ENCODE measurements at places on chromosomes 6 and 20.

DNA sequence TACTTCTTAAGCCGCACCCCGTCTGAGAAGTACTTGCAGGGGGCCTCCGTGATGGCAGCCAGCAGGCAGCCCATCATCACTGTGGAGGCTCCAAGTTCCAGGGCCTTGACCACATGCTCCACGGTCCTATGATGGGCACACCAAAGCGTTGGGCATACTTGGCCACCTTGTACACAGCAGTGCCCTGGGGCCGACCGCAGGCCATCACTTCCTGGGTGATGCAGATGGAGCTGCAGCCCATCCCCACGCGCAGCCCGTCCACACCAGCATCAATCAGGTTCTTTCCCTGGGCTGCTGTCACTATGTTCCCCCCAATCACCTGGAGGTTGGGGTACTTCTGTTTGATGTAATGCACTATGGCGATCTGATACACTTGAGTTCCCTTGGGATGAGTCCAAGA is 19.8 kb upstream of the RNF144B start:
- DNase-seq: no peak

DNA sequence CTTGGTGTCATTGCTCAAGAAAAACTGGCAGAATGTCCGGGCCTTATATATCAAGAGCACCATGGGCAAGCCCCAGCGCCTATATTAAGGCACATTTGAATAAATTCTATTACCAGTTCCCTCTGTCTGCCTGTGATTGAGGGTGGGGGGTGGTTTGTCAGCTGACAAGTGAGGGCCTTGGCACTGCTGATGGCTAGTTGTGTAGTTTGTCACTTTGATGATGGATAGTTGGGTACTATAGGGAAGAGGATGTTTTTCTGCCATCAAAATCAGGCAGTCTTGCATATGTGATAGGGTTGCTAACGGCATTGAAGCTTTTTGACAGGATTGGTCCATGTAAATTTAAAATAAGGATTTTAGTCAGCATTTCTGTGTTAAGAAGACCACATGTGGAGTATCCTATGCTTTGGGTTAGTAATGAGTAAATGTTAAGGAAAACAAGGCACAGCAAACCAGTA is 2.5 kb downstream of the RPL10A start:
- DNase-seq: no peak

DNA sequence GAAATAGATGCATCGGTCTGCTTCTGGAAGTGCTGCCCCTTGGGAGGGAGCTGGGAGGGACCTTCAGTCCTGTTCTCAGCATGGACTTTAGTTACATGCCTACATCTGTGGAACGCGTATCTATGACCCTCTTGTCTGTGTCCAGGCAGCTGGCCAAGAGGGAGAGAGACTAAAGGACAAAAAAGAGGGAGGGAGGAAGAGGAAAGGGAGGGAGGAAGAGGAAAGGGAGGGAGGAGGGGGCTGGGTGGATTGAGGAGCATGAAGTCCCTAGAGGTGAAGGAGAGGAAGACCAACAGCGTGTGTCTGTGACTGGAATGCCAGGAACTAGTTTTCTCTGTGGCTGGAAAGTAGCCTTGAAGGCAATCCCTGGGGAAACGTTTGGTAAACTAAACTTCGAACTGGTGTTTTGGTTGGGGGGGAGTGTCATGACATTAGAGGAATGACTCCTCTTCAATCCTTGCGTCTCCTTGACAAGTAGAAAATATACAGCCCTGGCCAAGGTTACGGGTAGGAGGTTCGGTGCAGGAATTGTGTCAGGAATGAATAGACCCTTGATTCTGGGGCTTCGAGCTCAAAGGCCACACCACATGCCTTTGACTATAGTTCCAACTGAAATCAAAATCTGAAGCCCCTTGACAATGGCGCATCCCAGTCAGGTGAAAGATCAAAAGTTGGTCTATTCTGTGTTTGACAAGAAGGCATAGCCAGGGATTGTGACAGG is 52.0 kb upstream of the PLEKHG1 start:
- DNase-seq: peak; percentile 73

- DNase-seq: no peak
Observed at GRCh38 chr6:14194976-14195375, 77.4 kb downstream of the CD83 start.

GRCh38 chr6:52731719-52732118 is 31.6 kb downstream of the GSTA2 start:
- DNase-seq: no peak

GRCh38 chr6:112781241-112781640 is 434.1 kb downstream of the RFPL4B start:
- no peak for DNase-seq

DNA sequence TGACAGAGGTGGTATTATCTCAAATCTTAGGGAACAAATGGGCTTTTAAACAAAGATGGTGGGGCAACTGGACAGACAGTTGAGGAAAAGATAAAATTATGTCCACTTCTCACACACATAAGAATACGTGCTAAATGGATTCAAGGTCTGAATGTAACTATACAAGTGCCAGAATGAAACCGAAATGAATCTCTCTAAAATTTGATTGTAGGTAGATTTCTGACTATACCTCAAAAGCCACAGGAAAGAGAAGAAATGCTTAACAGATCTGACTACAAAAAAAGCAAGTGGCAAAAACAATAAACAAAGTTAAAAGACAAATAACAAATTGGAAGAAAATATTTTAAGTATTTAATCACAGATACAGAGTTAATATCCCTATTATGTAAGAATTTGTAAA is 182.7 kb upstream of the OLIG3 start:
- no peak for DNase-seq

DNA sequence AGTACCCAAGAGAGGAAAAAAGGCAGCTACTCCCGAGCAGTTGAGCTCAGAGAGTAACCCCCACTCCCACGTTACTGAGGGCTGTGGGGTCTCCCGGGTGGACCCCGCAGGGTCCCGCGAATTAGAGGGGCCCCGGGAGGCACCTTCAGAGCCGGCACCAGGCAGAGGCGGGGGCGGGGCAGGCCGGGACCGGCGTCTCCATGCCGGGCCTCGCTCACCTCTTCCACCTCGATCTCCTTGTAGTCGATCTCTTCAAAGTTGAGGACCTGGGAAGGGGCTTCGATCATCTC is 381 bp downstream of the MAP3K7 start:
- no peak for DNase-seq

- no peak for DNase-seq
Observed at GRCh38 chr6:11009353-11009752, 34.8 kb downstream of the ELOVL2 start.

- no peak for DNase-seq
Observed at GRCh38 chr20:1735417-1736089, 78.0 kb upstream of the SIRPG start.

DNA sequence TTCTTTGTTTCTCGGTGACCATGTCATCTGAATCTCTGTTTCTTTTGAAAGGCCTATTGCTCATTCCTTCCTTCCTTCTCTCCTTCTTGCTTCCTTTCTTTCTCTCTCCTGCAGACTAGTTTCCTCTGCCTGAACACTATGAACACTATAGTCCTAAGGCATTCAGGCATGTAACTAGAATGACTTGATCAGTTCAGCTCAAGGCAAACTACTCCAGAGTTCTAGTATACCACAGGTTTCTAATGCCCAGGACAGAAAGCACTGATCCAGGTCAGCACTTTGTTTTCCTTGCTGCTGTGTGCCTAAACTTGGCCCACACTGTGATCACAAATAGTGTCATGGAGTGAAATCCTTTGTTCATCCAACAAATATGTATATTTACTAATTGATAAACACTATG is 324.1 kb upstream of the GJE1 start:
- DNase-seq: no peak

GRCh38 chr6:145138469-145139139 is 596.7 kb downstream of the EPM2A start:
- DNase-seq: no peak

DNA sequence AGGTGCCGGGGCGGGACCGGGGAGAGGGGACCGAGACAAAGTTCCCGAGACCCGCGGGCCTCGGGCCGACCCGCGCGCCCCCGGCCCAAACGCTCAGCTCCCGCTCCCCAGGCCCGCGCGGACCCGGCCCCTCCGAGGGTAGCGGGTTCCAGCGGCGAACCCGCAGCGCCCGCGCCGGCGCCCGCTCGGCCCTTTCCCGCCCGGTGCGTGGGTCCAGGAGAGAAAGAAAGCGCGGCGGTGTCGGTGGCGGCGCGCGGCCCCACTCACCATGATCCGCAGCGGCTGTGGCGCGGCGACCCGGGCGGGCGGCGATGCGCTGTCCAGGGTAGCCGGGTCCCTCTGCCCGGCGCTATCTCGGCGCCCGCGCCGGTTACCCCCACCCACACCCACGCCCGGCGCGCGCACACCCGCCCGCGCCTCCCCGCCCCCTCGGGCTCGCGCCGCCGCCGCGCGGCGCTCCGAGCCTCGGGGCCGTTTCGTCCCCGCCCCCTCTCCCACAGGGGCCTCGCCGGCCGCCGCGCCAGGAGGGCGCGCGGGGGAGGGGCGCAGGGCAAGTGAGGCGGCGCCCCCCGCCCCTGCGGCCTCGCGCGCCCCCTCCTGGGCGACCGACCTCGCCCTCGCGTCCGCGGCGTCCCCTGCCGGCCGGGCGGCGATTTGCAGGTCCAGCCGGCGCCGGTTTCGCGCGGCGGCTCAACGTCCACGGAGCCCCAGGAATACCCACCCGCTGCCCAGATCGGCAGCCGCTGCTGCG is at the start of gene ELOVL2:
Gene ELOVL2, minus strand, starts transcription at position 345 of the 751 bp plus-strand sequence. Its CDS starts 75 bp downstream, at position 270.
- peak; percentile 47 for DNase-seq
